ENCODE measurements at places on chromosomes 5 and 9.

DNA sequence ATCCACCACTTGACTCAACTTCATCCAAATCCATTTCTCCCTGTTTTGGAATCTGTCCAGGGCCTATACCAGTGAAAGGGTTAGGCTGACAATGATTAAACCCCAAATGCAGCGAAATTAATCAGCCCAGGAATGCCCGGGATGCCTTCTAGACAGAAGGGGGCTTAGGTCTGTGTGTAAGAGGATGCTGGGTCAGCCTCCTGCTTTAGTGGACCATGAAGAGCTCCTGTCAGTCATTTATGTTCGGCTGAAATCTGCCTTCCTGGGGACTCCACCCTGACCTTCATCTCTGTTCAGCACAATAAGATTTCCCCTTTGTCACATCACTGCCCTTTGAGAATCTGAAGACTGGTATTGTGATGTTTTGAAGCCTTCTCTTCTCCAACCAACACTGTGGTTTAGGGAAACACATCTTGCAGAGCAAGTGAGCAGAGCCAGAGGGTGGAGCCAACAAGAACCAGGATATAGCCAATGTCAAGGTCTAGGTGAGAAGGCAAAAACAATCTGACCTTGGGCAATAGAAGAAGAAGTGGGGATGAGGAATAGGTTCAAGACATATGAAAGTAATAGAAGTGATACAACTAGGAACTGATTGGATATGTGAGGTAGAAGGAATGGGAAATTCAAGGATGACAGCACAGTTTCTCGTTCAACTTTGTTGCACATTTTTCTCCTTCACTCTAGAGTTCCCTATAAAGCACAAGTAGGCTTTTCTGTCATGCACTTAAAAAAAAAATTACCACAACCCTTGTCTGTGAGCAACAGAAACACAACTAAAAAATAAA, 234.4 kb downstream of the ARHGAP26 start:
- no peak for DNase-seq

GRCh38 chr9:89420397-89421178, 77.3 kb downstream of the SEMA4D start:
- no peak for DNase-seq

- no peak for DNase-seq
Measured at GRCh38 chr9:22037954-22038690, 29.0 kb upstream of the CDKN2B start.

DNA sequence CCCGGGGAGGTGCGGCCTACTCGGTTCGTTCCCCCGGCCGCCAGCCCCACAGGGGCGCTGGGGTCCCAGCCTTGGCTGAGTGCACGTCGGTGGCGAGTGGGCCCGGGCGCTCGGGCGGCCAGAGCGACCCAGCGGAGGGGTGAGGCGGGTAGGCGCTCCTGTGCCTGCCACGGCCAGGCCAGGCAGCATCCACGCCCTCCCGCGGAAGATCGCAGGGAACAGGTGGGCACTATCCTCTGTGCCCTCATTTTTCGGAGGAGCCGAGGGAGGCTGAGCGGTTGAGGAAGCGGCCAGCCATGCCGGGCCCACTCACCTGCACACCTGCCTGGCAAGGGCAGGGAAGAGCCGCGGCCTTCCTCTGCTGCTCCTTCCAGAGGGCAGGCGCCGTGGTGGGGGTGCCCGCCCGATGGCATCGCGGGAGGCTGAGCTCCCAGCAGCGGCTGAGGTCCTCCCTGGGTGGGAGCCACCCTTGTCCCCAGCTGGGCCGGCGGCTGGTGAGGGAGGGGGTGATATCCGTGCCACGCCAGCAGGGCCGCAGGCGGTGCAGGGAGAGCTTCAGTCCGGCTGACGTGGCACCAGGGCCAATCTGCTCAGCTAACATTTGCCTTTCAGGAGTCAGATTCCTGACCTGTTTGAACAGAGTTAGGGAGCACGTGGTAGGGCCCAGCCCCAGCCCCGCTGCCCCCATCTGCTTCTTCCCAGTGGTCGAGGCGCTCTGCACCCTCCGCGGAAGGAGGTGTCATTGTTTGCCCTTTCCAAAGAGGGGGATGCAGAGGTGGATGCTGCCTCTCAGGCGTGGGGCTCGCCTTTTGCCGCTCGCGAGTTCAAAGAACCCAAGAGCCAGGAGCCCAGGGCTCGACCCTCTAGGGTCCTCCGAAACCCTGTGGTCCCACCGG, 1.6 kb upstream of the SEC16A start:
- no peak for DNase-seq

DNA sequence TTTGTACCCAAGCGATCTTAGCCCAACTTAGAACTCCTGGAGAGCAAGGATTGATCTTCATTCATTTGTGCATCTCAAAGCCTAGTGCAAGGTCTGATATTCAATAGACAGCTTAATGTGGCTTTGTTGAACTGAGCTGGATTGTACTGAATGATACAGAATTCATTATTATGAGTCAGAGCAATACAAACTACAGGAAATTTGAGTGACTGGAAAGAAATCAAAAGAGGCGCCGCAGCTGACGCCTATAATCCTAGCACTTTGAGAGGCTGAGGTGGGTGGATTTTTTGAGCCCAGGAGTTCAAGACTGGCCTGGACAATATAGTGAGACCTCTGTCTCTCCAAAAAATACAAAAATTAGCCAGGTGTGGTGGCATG, 58.6 kb downstream of the ENC1 start:
- DNase-seq = no peak

All from posterior cingulate gyrus (tissue), 11 donors.